ENCODE measurements at places on chromosomes 7 and 10.

DNA sequence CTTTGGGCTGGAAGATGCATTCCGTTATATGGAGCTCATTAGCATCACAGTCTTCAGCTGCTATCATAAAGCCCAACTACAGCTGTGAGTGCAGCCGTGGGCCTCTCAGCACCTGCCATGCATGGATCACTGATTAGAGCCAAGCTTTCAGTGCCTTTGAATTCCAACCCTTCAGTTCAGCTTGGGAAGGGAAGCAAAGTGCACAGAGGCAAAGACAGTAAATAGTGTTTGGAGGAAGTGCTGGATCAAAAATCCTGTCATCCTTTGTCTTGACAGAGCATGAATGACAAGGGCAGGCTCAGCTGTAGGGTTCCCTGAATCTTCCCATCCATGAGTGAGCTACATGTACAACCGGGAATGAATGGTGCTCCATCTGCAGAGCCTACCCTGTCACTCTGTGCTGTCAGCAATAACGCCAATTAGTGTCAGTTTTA, 153.7 kb downstream of the DNAJB9 start:
- DNase-seq = no peak

- DNase-seq = no peak
Observed at GRCh38 chr10:129745186-129745750, 218.8 kb downstream of the EBF3 start.

- peak; percentile 48 for DNase-seq
Observed at GRCh38 chr7:151087245-151088018, 1.2 kb downstream of the AGAP3 start.

GRCh38 chr7:129875160-129875559, 77.6 kb downstream of the UBE2H start:
- no peak for DNase-seq

GRCh38 chr7:101699399-101699798, 70.3 kb upstream of the MYL10 start:
- no peak for DNase-seq

DNA sequence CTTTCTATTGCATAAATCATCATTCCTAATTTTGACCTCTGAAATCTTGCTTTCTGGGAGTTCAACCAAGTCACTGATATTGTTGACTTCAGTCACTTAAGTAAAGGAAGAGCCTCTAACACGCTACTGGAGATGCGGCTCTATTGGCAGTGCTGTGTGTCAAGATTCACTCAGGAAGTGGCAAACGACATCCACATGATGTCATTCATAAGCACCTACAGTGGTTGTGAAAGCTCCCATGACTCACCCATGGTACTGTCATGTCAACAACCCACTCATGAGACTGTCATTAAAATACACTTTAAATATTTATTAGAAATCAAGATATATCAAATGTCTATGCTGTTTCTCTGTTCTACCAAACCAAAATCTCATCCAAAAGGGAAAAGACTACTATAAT, 52.5 kb upstream of the LHFPL3 start:
- DNase-seq = no peak

DNA sequence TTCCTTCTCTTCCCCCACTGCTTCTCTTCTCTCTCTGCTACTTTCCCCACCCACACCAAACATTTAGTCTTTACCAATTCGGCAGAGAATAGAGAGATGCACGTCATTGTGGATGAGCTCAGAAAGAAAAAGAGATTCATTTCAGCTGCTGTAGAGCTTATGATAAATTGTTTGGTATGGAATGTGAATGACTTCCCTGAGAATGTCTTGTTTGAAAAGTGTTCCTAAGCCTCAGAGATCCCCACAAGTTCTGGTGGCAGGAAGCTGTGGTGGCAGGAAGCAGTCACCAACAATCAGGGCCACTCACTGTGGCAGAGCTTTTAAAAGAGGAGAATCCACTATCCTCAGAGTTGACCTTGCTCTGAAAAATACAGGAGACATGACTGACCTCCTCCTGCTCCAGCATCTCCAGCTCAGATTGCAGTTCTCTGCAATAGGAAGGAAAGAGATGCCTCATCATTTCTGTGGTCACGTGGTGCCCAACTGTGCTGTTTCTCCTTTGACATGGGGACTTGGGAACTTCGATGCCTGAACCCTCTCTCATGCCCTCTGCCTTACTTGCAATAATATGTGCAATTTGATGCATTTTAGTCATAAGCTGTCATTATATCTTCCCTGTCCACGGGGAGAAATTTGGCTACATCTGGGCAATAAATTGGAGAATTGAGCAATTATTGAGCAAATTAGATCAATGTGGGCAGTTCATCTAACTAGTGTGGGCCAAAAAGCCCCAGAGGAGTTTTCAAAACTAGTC, 76.5 kb downstream of the BMPER start:
- no peak for DNase-seq

GRCh38 chr7:102236592-102237287, 49.9 kb upstream of the SH2B2 start:
- DNase-seq = peak; percentile 55

- DNase-seq = no peak
Observed at GRCh38 chr10:76581506-76582256, 1055.9 kb downstream of the KCNMA1 start.

DNA sequence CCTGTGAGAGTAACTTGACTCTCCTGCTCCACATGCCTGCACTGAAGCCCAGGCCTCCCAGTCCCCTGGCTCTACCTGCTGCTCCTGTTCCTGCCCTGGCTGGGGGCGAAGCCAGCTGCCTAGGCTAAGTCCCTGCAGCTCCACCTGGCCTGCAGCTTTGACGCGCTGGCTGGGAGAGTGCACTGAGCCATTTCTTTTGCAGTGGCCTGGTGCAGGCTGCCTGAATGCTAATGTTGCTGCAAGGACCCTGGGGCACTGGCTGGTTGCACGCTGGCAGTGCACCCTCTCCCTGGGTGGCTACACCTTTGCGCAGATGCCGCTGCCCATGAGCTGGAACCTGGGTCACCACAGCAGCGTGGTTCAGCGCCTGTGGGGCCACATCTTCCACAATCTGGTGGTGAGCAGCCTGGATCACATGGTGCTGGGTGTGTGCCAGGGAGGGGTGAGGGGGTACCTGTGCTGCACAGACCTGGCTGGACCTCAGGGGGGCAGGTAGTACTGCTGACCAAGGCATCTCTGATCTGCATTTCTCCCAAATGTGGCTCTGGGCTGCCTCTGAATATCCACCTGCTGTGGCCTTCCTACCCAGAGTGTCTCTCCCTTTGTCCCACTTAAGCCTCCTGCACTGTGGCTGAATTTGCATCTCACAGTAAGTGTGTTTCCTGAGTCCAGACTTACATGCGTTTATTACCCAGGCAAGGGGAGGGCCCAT, 20.0 kb downstream of the IMPDH1 start:
- no peak for DNase-seq

All from Caki2 (cell line).